HL-60 (cell line): ENCODE measurements at places on chromosomes 13 and 19.

DNA sequence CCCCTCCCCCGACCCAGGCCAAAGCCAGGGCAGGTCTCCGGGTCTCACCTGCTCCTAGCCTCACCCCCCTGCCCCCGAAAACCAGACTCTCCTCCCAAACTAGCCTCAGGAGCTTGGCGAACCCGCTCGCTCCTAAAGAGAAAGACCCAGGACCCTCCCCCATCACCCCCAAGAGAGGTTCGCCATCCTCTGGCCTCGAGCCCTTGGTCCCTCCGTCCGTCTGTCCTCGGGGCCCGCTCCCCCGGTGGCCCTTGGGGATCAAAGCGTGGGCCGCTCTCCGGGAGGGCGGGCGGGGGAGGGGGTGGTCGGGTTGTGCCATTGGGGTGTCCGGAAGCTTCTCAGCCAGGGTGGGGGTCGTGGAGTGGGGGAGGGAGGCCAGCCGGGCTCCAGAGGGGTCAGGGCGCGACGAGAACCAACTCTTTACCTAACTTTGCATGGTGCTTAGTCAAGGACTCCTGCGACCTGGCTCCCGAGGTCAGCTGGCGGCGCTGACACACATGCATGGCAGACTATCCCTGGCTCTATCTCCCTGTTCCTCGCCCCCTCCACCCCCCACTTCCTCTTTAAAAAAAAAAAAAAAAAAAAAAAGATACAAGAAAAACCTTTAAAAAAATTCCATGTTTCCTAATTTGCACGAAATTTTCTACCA, 15.6 kb downstream of the SMIM24 start:
- DNase-seq, result no peak

- DNase-seq, result no peak
Observed at GRCh38 chr19:28933039-28933438, 279.9 kb downstream of the UQCRFS1 start.

- no peak for DNase-seq
Observed at GRCh38 chr13:44565881-44566280, 10.2 kb downstream of the TSC22D1 start.

DNA sequence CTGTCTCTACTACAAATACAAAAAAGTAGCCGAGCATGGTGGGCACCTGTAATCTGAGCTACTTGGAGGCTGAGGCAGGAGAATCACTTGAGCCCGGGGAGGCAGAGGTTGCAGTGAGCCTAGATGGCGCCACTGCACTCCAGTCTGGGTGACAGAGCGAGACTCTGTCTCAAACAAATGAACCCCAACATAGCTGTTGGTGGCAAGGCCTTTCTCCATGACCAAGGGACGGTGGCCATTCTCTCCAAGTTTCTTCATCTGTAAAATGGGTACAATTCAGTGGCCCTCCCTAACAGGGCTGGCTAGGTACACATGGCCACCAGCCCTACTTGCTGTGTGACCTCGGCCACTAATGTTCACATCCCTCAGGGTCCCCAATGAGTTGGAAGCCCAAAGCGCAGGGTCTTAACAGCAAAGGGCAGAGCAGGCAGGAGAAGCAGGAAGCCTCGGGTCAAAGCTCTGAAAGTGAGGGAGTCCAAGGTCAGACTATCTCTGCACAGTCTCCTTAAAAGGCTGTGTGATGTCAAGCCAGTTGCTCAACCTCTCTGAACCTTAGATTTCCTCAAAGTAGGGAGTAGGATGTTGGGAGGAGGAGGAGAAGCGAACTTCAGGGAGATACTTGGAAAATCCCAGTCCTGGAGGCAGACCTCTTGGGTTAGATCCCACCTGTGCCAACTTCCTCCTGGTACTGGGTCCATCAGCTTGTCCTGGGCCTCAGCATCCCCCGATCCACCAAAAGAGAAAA, 2.7 kb downstream of the JUND start:
- DNase-seq, result peak; percentile 30

DNA sequence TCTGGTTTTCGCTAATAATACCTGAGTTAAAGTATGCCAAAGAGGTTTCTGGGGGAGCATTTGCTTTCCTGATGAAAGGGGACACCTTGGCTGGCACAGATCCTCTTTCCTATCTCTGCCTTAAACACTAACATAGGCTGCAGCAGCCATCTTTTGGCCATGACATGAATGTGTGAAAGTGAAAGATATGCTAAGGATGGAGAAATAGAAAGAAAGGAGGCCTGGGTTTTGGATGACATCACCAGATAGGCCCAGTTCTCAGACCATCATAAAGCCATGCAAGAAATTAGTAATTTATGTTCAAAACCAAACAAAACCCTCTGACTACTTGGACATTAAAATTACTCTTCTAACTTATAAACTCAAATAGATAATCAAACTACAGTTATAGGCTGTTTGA, 279.7 kb downstream of the COG6 start:
- DNase-seq, result no peak

DNA sequence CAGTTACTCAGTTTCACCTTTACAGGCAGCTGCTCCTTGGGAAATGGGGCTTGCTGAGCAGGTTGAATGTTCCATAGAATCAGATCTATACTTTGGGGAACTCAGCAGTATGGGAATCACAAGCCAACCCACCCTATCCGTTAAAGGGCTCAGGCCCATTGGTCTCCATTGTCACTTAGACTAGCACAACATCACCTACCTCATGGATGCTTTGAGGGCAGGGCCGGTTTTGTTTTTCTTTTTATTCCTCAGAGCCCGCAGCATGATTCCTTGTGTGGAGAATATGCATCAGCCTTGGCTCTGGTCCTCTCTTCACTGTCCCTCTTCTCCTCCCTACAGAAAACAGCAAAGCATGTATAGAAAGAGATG, 48.0 kb downstream of the LRCH1 start:
- DNase-seq, result no peak

GRCh38 chr19:16031872-16032200, 44.5 kb upstream of the TPM4 start:
- DNase-seq, result no peak

DNA sequence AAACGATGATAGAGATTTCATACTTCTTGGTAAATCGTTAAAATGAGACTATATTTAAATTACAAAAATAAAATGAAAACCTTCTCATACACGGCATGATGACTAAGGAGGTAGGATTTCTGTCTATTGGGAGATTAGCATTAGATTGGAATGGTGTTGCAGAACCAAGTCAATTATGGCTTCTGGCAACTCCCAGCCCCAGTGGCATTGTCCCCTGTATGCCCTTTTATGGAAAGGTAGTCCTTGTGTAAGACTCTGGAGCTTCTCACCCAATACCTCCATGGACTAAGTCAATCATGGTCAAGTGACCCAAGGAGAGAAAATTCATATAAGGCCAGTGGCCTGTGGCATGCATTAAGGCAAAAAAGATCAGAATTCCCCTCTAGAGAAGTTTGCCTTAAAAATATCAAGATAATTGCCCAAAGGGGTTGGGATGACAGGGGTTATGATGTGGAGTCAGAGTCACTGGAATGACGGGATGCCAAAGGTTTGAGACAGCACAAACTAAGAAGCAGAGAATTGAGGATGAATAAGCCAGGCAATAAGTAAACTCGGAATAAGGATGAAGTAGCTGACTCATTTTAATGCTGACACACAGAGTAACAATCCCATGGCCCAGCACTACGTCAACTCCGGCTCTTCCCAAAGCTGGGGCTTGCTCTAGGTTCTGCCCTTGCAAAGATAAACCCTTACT, 57.8 kb upstream of the POSTN start:
- no peak for DNase-seq

- no peak for DNase-seq
Observed at GRCh38 chr13:100954430-100955305, 280.1 kb upstream of the TMTC4 start.

DNA sequence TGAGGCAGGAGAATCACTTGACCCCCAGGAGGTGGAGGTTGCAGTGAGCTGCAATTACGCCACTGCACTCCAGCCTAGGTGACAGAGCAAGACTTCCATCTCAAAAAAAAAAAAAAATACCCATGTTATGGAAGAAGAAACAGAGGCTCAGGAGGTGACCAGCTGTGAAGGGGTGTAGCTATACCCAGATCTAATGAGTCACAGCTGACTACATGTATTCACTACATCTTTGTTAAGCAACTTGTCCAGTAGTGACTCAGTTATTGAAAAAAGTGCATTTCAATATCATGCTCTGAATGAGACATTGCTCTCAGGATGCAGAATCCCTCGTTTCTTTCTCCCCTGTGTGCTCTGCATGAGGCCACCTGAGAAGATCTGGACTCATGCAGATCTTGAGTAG, 16.1 kb upstream of the SPART start:
- DNase-seq, result no peak

- DNase-seq, result no peak
Observed at GRCh38 chr19:30091856-30092255, 149.8 kb downstream of the URI1 start.

DNA sequence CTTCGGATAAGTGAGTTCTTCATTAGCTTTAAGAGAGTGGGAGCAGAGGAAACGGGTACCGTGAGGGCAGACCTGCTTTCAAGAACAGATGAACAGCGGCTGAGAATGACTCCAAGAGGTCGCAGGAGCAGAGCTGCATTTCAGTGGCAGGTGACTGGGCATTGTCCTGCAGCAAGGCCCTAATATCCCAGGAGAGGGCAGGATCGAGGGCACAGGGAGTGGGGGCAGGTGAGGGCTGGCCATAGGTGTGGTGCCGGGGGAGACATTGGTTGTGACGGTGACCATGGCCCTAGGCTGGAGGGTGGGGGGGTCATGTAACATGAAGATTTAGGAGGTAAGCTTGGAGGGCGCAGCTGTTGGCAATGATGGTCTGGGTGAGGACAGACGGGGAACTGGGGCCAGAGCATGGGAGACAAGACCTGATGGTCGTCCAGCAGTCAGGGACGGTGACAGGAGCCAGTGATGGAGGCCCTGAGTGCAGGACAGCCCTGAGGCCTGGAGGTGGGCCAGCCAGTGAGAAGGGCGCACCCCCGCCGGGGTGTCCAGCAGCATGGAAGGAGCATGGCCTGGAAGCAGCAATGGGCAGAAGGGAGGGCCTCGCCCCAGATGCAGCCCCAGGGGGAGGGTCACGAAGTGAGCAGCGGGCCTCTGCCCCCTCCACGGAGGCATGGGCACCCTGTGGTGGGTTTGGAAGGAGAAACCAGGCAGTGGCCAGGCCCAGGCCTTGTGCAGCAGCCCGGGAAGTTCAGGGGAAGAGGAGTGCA, 29.2 kb upstream of the LAMP1 start:
- no peak for DNase-seq

- no peak for DNase-seq
Observed at GRCh38 chr13:98827449-98827848, 75.0 kb upstream of the SLC15A1 start.

- DNase-seq, result peak; percentile 78
Observed at GRCh38 chr13:46176756-46177155, 5.2 kb downstream of the LCP1 start.

DNA sequence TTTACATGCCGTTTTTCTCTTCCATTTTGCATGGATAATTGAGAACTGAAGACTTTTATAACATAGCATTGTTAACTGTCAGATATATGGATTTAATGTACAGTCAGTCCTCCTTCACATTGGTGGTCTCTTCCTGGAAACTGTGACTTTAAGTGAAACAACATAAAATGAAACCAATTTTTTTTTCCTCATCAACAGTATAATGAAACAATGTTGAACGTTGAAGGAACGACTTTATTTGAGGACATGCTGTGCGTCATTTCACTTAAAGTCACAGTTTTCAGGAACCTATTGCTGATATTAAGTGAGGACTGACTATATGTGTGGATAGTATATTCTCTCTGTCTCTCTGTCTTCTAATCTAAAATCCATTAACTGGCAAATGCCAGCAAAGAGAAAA, 54.8 kb downstream of the COG3 start:
- no peak for DNase-seq

GRCh38 chr19:16359074-16359473, 34.4 kb downstream of the KLF2 start:
- DNase-seq, result no peak

- no peak for DNase-seq
Observed at GRCh38 chr13:30615481-30615865, 2.2 kb upstream of the USPL1 start.

DNA sequence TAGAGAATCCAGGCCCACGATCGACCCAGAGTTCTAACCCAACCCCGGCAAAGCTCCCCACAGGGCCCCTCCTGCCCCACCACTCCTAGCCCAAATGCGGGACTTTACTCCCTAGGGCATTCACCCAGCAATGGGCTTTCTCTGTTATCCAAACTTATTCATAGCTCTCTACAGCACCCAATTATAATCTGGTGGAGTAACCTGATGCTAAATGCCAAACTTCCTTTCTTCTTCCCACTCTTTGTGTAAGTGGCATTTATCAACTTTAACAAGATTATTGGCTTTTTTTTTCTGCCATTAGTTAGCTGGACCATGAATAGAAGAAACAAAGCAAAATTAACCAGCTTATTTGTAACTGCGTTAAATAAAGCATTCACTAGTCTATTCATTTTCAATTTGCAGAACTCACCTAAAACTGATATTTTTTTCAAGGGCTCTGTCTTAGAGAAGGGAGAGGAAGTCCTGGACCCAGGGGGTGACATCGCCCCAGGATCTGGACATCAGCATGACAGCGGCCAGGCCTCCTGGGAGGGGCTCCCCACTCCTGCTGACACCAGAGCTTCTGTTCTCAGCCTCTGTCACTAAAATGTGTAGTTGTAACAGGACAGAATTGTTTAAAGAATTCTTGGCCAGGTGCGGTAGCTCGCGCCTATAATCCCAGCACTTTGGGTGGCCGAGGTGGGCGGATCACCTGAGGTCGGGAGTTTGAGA, 1.5 kb downstream of the FAM124A start:
- DNase-seq, result no peak

GRCh38 chr19:46546194-46546896, 50.7 kb upstream of the PNMA8B start:
- peak; percentile 28 for DNase-seq

DNA sequence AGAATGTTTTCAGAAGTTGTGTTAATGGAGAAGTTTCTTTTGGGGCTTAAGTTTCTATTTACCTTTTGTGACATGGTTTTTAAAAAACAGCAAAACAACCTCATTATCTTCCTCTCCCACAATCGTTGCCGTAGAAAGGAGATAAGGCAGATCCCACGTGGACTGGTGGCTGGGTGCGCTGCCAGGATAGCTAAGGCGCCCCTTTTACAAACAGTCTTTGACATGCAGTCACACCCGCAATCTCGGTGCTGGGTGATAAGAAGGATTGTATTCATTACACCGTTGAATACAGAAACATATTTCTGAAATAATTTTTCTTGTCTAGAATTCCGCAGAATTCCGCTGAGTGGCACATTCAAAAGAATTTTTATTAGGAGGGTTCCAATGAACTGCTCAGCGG, 271.1 kb downstream of the UQCRFS1 start:
- DNase-seq, result no peak

DNA sequence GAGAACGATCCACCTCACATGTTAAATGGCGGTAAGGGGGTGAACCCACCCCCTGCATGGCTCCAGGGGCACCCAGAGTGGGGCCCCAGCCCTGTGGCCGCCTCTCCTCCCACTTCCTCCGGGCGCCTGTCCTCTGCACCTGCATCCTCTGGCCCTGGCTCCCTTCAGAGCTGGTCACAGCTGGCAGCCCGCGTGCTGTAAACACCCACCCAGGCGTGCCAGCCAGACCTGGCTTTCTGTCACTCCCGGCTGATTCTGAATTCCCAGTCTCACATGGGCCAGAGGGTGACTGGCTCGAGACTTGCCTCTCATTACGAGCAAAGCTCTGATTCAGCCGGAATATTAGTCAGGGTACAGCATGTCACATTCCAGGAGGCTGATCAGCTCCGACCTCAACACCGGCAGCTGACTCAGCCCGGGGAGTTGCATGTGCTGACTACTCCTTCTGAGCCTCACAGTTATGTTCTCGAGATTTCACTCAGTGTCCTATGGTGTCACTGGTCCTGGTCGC, 75.1 kb downstream of the GNG7 start:
- DNase-seq, result no peak
